Coronary artery (tissue), 2 donors: ENCODE measurements at places on chromosomes 2 and 18.

GRCh38 chr18:74803117-74803516 is 205.4 kb downstream of the ZNF407 start:
- no peak for DNase-seq

DNA sequence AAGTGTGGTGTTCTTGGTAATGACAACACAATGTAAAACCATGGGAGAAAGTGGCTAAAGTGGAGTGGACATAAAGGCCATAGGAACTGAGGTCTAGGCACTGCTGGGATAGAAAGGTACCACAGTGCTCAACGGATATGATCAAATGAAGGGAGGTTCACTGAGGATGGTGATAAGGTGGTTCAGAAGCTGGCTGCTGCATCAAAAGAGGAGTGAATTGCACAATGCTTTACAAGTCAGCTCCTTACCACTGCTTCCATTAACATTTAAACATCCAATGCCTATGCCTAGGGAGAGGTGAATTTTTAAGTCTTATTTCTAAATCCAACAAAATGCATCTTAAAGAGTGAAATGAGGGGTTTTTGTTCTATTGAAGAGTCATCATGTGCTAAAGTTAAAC is 100.1 kb upstream of the ITGB6 start:
- no peak for DNase-seq

- no peak for DNase-seq
Measured at GRCh38 chr18:35581898-35582641, 530 bp downstream of the GALNT1 start.

GRCh38 chr2:200613692-200614091 is 27.9 kb downstream of the AOX1 start:
- no peak for DNase-seq

- DNase-seq = no peak
Measured at GRCh38 chr2:224208007-224208406, 168.9 kb upstream of the SERPINE2 start.

DNA sequence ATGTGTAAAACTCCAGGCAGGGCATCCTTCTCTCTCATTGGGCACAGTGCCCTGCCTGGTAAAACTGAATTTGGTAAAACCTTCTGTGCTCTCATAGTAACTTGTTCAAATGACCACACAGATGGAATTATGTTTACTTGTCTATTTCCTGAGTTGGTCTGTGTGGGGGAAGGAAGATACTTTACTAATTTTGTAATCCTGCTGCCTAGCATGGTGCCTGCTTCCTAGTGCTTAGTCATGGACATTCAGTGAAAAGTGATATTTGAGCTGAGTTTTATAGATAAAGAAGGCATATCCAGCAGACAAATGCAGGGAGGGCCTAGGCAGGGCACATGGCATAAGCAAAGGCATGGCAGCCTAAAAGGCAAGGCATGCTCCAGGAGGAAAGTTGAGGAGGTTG is 199.4 kb downstream of the FSHR start:
- DNase-seq = no peak

DNA sequence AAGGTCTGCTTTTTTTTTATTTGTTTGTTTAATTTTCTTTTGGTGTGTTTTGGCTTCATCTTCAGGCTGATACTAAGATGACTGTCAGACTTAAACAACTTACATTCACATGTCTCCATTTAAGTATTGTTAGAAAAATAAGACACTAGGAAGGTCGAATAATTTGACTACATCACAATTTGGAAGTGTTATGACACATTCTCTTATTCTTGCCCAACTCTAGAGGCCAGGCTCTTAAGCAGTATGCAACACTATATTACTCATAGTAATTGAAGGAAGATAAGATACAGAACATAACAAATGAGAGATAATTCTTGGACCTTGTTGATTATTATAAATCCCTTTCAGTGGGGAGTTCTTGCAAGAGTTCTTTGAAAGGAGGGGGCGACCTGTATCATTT is 295.3 kb upstream of the COL3A1 start:
- DNase-seq = no peak

DNA sequence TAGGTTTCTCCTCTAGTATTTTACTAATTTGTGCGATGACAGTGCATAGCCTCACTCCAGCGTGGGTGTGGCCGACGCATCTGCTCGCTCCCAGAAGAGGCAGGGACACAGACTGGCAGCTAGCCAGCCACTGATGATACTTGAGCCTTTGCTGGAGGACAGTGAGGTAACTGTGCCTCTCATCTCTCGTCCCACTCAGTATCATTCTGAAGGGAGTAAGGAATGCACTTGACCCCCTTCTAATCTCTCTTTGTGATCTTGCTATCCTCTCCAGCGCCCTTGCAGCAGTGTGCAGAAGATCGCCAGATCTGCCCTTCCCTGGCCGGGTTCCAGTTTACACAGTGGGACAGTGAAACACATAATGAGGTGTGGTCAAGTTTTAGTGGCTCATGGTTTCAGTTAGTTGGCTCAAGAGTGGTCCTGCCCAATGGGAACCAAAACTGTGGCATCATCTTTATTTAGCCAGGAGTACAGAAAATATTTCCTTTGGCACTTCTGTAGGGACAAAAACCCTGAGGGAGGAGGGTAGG is 17.5 kb downstream of the NCAPH start:
- DNase-seq = peak; percentile 78

DNA sequence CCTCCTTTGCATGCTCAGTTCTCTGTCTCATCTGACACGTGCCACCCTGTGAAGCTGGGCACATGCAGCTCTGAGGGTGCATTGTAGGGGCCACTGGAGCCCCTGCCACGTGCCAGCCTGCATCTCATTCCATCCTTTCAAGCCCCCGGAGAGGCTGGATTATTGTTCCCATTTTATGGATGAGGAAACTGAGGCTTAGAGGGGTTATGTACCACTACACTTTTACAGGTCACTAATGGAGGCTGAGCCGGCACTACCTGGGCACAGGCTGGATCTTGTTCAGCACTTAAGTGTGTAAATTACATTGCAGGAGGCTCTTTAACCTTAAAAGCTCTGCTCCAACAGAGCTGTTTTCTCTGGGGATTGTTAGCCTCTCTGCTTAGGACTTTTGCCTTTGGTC is 47.5 kb downstream of the KCNIP3 start:
- DNase-seq = no peak

GRCh38 chr2:64551851-64552250 is 27.7 kb downstream of the AFTPH start:
- no peak for DNase-seq

GRCh38 chr18:10459587-10459986 is 5.2 kb downstream of the APCDD1 start:
- DNase-seq = no peak

- DNase-seq = no peak
Measured at GRCh38 chr18:49618742-49619681, 57.2 kb downstream of the LIPG start.

DNA sequence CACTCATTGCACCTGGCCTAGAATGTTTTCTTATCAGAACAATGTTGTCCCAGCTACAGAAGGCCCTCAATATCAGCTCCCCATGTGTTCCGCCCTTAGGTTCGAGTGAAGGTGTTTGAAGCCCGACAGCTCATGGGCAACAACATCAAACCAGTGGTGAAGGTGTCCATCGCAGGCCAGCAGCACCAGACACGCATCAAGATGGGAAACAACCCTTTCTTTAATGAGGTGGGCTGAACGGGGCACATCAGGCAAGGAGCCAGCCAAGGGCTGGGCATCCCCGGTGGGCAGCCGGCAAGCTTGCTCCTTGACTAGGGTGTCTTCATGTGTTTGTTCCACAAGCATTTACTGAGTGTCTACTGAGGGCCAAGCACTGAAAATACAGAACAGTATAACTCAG is 9.2 kb downstream of the FER1L5 start:
- DNase-seq = no peak

DNA sequence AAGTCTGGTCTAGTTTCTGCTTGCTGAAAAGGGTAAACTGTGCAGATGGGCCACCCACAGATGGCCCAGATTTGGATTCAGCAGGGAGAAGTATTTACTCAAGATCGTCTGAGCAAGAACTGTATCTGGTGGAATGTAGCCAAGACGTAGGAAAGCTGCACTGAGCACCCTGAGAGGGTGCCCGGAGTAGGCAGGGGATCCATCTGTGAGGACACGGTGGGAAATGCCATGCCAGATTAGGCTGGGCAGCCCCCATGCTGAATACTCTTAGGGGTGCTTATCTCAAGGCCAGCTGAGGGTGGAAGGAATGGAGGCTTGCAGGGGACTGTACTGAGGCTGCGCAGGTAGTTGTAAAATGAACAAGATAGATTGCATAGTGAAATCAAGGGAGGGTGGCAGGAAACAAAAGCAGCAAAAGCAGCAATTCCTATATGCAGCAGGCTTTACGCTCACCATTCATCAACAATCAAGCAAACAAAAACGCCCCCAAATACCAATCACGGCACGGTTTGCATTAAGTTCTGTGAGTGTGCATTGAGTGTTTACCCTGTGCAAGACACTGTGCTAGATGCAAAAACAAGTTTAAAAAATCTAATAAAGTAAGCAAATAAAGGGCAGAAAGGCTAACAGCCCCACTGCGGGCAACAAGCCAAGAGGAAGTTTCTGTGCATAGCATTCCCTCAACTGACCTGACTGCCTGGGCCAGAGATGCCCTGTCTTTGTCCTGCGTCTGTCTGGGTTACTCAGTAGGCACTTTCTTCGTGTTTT is 32.2 kb upstream of the LPIN2 start:
- no peak for DNase-seq

DNA sequence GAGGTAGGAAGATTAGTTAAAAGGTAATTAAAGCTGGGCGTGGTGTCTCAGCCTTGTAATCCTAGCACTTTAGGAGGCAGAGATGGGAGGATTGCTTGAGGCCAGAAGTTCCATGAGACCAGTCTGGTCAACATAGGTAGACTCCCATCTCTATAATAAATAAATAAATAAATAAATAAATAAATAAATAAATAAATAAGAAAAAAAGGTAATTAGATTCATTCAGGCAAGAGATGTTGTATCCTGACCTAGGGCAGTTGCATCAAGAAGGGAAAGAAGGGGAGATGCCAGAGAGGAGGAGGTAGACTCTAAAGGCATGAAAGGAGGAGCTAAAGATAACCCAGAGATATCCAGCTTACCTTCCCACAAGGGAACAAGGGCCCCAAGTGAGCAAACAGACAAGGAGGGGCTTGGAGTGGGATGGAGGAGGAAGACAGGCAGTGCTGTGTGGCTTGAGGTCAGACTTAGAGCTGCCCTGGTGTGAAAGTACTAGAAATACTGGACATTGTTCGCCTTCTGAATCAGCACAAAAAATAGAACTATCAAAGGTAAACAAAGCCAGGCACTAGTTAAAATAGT is 7.4 kb upstream of the RAB1A start:
- DNase-seq = no peak

GRCh38 chr2:65374575-65374974 is 57.8 kb downstream of the SPRED2 start:
- no peak for DNase-seq

GRCh38 chr2:108847000-108847399 is 60.4 kb downstream of the CCDC138 start:
- no peak for DNase-seq

DNA sequence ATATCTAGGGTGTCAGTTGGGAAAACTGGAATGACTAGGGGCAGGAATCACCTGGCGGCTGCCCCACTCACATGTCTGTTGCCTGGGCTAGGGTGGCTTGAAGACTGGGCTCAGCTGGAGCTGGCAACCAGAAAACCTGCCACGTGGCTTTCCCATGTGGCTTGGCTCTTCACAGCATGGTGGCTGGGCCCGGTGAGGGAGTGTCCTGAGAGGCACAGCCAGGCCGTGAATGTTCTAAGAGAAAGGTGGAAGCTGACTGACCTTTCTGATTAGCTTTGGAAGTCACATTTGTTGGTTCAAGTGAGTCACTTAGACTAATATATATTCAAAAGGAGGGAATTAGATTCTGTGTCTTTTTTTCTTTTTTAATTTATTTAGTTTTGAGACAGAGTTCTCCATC is 22.7 kb downstream of the SP5 start:
- no peak for DNase-seq

DNA sequence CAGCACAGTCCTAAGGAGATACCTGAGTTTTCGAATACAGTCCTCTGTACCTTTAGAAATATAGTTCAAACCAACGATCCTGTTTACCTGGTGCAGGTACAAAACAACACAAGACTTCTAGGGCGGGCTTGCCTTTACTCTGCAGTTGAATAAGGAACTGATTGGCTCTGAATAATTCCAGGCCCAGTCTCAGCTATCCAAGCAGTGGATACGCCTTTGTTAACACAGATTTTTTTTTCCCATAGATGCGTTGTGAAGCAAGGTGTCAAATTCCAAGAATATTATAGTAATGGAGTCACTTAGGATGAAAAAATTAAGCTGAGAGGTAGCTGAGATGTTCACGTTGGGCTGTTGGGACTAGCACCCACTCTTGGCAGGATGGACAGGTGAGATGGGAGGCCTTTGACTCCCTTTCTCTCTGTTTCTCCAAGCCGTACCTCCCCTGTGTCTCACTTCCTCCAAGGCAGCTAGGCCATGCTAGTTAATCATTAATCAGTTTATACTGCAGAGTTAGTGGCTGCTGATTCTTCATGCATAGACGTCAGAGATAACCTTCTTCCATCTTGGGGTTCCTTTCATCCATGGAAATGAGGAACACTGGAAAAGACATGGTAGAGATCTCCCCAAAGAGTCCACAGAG is 380.8 kb upstream of the ACVR2A start:
- no peak for DNase-seq

GRCh38 chr2:131052741-131053263 is 40.5 kb downstream of the FAM168B start:
- DNase-seq = no peak

DNA sequence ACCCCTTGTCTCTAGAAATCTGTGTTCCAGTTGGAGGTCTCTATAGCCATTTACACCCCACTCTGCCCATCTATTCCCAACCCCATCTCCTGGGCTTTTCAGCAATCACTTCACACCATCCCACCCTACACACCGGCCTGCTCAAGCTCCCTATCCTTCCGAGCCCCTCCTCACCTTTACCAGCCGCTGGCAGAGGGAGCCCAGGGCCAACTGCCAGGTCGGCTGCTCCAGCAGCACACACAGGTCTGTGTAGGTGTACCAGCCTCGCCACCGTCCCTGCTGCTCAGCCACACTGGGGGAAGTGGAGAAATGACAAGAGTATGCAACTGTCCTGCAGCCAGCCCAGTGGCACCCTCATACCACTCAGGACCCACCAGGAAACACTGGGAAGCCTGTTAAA is 3.3 kb upstream of the SLC23A3 start:
- DNase-seq = no peak

DNA sequence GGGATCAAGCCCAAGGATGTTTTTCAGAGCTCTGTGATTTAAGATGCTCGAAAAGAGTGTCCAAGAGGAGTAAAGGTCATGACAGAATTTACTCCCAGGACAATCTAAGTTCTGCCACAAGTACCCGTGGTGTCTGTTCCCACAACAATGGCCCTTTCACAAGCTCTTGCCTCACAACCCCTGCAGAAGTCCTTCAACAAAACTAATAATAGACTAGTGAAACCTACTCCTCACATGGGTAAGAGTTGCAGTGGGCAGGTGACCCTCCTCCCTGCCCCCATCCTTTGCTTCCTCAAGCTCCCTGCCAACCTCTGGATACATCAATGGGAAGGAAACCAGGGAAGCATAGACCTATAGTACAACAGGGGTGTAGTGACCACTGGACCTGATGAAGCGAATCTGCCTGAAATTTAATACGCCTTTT is 34.9 kb downstream of the PTCD3 start:
- DNase-seq = no peak

- DNase-seq = no peak
Measured at GRCh38 chr2:81647715-81648230, 1343.2 kb upstream of the LRRTM1 start.

- no peak for DNase-seq
Measured at GRCh38 chr18:75168619-75169018, 40.3 kb downstream of the PTGR3 start.

- DNase-seq = no peak
Measured at GRCh38 chr2:127651381-127651809, 5.4 kb downstream of the GPR17 start.
